ENCODE measurements at places on chromosomes 3 and 15.

GRCh38 chr3:114350271-114350670 is 56.4 kb downstream of the TIGIT start:
- no peak for DNase-seq

DNA sequence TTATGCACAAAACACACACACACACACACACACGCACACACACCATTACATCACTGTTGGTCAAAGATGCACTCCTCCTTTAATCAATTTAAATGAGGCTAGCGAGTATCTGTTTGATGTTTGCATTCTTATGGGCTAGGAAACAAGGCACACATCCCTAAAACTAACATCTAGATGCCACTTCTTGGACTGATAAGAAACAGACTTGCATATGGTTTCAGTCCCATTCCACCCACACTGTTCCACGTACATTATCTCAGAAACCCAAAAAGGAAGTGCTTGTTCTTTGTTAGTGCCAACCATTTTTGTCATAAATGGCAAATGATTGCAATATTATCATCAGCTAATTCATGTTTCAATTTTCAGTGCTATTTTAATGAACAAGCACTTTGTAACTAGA is 69.5 kb downstream of the CCR1 start:
- no peak for DNase-seq

GRCh38 chr3:30527720-30528119 is 78.7 kb upstream of the TGFBR2 start:
- DNase-seq: no peak

DNA sequence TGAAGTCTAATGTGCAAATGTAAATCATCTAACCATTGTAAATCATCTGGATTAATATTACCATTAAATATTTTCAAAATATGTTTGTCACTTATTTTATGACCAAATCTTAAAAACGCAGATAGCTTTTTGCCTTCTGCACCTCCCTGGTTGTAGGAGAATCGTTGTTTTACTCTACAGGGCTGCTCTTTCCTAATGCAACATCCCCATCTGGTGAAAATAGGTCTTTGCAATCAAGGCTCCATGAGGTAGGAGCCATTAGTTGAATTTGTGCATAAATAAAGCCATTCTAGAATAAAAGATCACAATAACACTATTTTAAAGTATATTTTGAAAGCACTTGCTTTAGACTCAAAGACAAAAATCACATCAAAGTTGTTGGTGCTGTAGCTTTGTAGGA is 535.6 kb upstream of the AGTR1 start:
- DNase-seq: no peak

- DNase-seq: no peak
Observed at GRCh38 chr15:74130849-74131627, 652 bp downstream of the ISLR2 start.

- no peak for DNase-seq
Observed at GRCh38 chr3:5388091-5388490, 200.6 kb downstream of the EDEM1 start.

DNA sequence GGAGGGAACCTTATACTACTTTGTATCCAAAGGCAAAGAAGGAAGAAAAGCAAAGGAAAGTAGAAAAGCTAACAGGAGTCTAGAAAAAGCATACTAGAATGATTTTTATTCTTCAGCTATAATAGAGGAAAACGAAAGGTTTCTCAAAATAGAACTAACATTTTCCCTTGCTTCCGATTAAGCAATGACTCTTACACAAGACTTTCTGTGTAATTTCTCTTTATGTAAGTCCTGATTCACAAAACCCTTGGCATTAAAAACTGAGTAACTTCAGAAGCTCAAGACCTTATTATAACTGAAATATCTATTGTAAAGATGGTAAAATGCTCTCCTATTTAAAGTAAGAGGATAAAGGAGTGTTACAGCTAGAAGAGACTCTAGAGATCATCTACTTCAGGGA is 97.4 kb downstream of the DTWD1 start:
- DNase-seq: no peak

- peak; percentile 46 for DNase-seq
Observed at GRCh38 chr3:42831321-42831713, 22.1 kb downstream of the ACKR2 start.

Data from stimulated activated CD4-positive, alpha-beta T cell treated with anti-CD3 and anti-CD28 coated beads, Interleukin-1b, Interleukin-23, amount 100 ng/mL, for 1 hour (primary cell).